Activated CD8-positive, alpha-beta memory T cell treated with anti-CD3 and anti-CD28 coated beads for 36 hours (primary cell): ENCODE measurements at places on chromosomes 13 and 19. TPM values are rescaled to one million over a fixed set of nuclear protein-coding genes. Genes with fewer than 3 reads are reported as not detected.

The LMTK3 gene
- total RNA-seq: 3.0 TPM

The SIGLEC8 gene
- not detected for total RNA-seq

The LRRC63 gene
- total RNA-seq: 0.48 TPM

The C19orf73 gene
- 1.0 TPM for total RNA-seq

The KL gene
- total RNA-seq: 0.19 TPM

The TMEM145 gene
- 1.0 TPM for total RNA-seq

The ELANE gene
- total RNA-seq: not detected

The NANOS3 gene
- 2.1 TPM for total RNA-seq
